Endothelial cell (in vitro differentiated cells): ENCODE measurements at places on chromosomes 1 and 21.

DNA sequence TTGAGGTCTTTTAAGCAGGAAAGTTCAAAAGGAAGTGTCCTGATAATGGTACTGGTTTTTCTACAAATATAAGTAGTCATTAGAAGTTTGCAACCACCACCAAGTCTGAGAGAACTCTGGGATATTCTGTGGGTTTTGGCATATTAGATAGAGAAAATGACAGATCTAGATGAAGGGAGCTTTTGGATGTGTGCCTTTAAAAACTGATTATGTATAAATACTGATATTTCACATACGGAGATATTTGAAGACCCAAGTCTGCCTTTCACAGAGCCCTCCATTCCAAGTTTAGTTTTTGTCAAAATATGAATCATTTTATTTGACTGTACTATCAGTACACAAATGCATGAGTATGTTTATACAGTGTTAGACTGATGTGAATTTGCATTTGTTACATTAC, 48.6 kb downstream of the DPH5 start:
- DNase-seq, result no peak

- DNase-seq, result no peak
These were observed 12.7 kb downstream of the INSL5 start for GRCh38 chr1:66788231-66788939.

- no peak for DNase-seq
These were observed 1.4 kb upstream of the ARF1 start for GRCh38 chr1:228081144-228081543.

DNA sequence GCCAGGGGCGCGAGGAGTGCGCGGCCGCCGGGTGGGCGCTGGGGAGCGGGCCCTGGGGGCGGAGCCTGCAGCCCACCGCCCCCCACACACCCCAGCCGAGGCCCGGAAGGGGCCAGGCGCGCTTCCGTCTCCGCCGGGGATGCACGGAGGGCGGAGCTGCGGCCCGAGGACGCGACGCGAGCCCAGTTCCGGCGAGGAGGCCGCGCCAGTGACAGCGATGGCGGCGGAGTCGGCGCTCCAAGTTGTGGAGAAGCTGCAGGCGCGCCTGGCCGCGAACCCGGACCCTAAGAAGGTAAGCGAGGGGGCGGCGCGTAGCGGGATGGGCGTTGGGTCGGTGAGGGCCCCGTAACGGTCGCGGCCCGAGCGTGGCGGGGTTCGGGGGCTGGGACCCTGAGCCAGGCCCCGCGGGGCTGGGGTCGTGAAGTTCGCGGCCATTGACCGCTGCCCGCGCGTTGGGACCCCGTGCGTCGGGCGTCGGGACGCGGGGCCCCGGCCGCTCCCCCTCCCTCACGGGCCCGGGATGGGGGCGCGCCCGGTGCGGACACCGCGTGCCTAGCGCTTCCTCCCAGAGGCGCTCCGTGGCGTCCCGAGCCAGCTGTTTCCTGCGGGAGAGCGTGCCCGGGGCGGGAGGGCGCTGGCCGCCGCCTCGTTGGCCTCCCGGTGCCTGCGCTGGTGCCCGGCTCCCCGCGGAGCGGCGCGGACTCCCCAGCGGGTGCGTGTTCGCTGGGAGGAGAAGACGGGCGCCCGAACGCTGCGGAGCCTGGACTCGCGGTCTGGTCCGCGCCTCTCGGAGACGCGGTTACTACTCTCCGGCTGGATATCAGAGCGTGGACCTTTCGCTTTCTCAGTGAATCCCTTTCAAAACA, at the start of gene ELOA:
Gene ELOA (plus strand): TSS at position 185 of the 866 bp plus-strand sequence. CDS start 33 bp downstream, at position 218.
- peak; percentile 71 for DNase-seq

GRCh38 chr1:20603504-20604464, 14.9 kb downstream of the CDA start:
- no peak for DNase-seq

GRCh38 chr1:93729906-93730305, 48.3 kb upstream of the BCAR3 start:
- DNase-seq, result no peak

GRCh38 chr1:21045351-21045750, 131.3 kb downstream of the EIF4G3 start:
- no peak for DNase-seq

- DNase-seq, result peak; percentile 41
These were observed 1.4 kb downstream of the JUN start for GRCh38 chr1:58782178-58783089.

GRCh38 chr21:36452281-36452825, 27.6 kb downstream of the CLDN14 start:
- DNase-seq, result no peak

- no peak for DNase-seq
These were observed 36.7 kb upstream of the LRRC8B start for GRCh38 chr1:89487972-89488371.

DNA sequence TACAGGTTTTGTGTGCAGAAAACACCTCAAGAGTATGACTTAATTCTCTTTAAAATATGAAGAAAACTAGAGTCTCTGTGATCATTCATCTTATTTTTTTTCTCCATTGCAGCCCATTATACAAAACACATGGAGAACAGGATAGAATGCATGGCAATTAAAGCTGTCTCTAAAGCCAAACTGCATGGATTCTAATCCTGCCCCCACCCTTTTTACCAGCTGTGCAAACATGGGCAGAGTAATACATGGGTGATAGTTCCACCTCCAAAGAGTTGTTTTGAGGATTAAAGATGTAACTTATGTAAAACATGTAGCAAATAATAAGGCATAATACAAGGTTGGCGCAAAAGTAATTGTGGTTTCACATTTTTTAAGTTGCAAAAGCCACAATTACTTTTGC, 114.4 kb downstream of the CLEC20A start:
- DNase-seq, result no peak

DNA sequence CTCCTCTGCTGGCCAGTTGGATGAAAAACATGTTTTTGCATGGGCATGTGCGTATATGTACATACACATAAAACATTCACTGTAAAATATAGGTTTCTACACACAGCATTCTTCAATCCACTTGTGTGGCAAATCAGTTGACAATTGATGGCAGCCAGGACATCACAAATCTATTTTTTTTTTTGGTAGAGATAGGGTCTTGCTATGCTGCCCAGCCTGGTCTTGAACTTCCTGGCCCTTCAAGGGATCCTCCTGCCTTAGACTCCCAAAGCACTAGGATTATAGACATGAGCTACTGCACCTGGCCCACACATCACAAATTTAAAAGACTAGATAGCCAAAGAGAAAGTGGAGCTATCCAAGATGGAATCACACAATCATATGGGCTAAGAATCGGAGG, 39.6 kb downstream of the ARHGEF11 start:
- no peak for DNase-seq

GRCh38 chr1:64956010-64956640, 10.2 kb downstream of the JAK1 start:
- DNase-seq, result no peak

DNA sequence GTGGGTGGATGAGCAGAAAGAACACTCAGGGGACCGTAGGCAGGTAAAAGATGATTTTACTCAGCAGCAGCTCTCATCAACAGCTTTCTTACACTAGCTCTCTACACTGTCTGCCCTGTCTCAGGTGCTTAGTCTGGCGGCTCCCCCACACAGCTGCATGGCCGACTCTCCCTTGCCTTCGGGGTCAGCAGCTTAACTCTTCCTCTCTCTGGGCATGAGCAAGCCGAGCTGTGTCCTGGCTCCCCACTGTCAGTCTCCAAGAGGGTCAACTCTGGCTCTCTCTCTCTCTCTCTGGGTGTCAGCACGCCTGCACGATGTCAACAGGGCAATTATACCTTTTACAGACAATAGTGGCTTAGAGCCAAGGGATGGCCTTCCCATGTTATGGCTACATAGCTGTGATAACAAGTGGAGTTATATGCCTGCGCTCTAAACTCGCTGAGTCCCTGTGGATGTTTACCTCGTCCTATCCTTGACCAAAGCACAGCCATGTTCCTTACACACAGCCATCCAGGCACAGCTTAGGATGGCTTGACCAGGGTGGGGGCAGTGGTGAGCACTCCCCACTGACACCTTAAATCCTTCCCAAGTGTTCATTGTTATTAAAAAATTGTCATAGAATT, 3.1 kb upstream of the BCL10 start:
- DNase-seq, result no peak

GRCh38 chr1:93056649-93057048, 22.4 kb upstream of the MTF2 start:
- DNase-seq, result no peak

GRCh38 chr1:220044678-220045355, 1.5 kb downstream of the EPRS1 start:
- no peak for DNase-seq

DNA sequence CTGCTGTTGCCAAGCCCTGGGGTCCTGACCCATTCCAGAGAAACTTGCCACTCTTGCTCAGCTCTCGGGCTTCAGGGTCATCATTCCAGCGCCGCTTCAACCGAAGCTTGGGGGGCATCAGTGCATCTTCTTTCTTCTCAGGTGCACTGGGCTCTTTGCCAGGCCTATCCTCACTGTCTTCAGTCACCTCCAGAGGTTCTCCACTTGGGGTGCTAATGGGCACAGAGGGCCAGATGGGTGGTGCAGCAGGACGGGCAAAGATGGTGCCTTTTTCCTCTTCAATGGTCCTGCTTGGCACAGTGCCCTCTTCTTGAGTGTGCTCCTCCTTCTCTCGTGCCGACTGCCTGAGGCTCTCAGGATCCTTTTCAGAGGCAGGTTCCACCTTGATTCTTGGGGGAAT, 13.3 kb downstream of the ETV3 start:
- DNase-seq, result no peak

GRCh38 chr1:11767922-11768704, 6.1 kb downstream of the C1orf167 start:
- no peak for DNase-seq

DNA sequence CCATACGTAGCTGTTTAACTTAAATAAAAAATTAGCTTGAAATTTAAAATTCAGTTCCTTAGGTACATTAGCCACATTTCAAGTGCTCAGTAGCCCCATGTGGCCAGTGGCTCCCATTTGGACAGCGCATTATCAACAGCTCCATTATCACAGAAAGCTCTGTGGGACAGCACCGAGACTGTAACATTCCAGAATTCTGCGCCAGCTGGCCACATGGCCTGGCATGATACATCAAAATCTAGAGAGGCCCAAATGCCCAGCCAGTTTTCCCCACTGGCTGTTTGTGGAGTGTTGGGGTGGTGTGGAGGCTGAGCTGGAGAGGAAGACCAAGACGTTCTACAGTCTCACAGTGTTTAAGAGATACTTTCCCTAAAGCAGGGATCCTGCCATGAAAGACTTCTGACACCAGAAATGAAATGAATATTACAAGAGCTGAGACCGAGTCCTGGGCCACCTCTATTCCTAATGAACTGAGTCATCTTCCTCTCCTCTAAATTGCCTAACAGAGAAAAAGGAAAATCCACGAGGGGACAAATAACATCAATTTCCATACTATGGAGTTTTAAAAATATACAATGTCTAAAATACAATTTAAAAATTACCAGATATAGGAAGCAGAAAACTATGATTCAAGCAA, 27.3 kb upstream of the ACTA1 start:
- no peak for DNase-seq

GRCh38 chr1:212700223-212700891, 717 bp upstream of the BATF3 start:
- peak; percentile 22 for DNase-seq

DNA sequence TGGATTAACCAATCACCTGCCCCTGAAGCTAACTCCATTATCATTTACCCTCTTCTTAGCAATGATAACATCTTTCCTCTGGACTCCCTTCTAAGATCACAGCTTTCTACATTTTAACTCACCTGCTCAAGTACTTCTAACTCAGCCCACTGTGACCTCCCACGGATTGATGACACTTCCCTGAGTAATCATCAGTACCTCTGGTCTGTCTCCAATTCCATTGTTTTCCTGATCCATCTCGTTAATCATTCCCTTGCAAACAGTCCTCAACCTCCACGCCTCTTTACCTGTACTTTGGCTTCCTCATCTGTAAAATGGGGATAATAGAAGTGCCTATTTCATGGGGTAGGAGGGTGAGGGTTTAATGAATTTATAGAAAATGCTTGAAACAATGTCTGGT, 195.3 kb upstream of the APP start:
- no peak for DNase-seq
